ENCODE measurements at places on chromosomes 5 and 9. TPM values are rescaled to one million over a fixed set of nuclear protein-coding genes. Genes with fewer than 3 reads are reported as not detected.

DNA sequence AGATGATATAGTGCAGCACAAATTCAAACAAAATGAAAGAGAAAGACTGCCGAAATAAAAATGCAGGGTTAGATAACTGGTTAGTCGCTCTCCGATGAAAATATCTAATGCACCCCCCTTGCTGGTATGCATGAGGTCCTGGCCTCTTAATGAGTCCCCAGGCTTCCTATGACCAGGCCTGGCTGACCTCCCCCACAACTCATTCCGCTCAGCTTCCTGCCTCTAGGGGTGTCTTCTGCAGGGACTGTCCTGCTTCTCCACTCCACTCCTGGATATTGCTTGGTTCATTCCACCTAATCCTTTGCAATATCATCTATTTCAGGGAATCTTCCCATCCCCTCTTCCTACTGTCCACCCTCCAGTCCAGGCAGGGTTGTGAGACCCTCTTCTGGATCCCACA, 341.8 kb downstream of the ASTN2 start:
- H3K27ac ChIP-seq = no peak overlapping the region
- no peaks in the 10 kb centered on the region for H3K36me3 ChIP-seq
- no peaks in the 10 kb centered on the region for H3K27me3 ChIP-seq
- H3K4me3 ChIP-seq = no peak overlapping the region

DNA sequence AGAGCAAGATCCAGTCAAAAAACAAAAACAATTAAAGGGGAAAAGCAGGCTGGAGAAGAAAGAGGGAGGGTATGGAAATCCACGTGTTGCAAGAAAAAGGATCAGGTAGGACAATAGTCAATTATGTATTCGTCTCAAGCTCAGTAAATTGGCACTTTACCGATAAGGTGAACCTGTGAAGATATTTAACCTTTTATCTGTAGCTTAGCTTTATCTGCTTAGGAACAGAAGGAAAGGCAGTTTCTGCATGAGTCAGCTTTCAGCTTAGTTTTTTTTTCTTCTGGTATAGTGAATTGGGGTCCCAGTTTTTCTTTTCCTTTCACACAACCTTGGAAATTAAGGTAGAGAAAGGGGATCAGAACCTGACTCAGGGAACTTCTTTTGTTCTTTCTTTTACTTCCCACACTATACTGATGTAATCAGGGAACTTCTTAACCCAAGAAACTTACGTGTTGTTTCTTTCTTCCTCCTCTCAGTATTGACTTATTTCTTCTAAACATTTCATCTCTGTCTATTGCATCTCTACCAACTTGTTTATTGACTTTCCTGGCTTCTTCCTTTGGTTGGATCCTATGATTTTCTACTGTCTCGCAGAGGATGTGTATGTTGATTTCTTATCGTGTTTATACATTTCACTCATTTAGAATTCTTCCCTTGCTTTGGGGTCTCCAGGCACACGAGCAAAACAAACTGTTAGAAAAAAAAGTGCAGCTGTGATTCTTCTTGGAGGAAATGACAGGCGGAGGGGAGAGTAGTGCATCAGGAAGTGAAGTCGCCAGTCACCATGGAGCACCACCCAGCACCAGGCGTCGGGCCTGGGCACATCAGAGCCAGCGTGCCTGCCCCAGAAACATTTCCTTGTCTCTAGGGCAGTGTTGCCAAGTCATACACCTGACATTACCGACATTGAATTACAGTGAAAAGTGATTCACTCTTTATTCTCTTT, 123.0 kb upstream of the LHFPL2 start:
- H3K4me3 ChIP-seq = no peak overlapping the region
- H3K36me3 ChIP-seq = no peaks in the 10 kb centered on the region
- H3K27ac ChIP-seq = peak overlapping the region; percentile 73
- H3K27me3 ChIP-seq = no peaks in the 10 kb centered on the region
- peak; percentile 91 for DNase-seq

GRCh38 chr9:72173080-72173479, 23.8 kb downstream of the GDA start:
- H3K4me3 ChIP-seq = no peak overlapping the region
- H3K27me3 ChIP-seq = no peaks in the 10 kb centered on the region
- H3K27ac ChIP-seq = no peak overlapping the region
- DNase-seq = no peak
- H3K4me1 ChIP-seq = no peaks in the 10 kb centered on the region
- no peaks in the 10 kb centered on the region for H3K36me3 ChIP-seq

The PCDHA9 gene
- total RNA-seq = not detected

The MYOT gene
- total RNA-seq = not detected

The ACSL6 gene
- not detected for total RNA-seq

GRCh38 chr5:143887903-143888665, 76.1 kb downstream of the HMHB1 start:
- peak; percentile 29 for DNase-seq
- H3K36me3 ChIP-seq = no peaks in the 10 kb centered on the region
- H3K27ac ChIP-seq = no peak overlapping the region
- no peaks in the 10 kb centered on the region for H3K4me1 ChIP-seq
- no peaks in the 10 kb centered on the region for H3K27me3 ChIP-seq
- H3K4me3 ChIP-seq = no peak overlapping the region

The FCN2 gene
- total RNA-seq = not detected

The ANKRD34B gene
- not detected for total RNA-seq

GRCh38 chr9:133701981-133702797, 36.0 kb downstream of the SARDH start:
- H3K4me1 ChIP-seq = no peaks in the 10 kb centered on the region
- H3K4me3 ChIP-seq = no peak overlapping the region
- no peak for DNase-seq
- no peaks in the 10 kb centered on the region for H3K36me3 ChIP-seq

The FXN gene
- 21.2 TPM for total RNA-seq

The CD74 gene
- total RNA-seq = 0.76 TPM

The DAB2IP gene
- total RNA-seq = 53.6 TPM

DNA sequence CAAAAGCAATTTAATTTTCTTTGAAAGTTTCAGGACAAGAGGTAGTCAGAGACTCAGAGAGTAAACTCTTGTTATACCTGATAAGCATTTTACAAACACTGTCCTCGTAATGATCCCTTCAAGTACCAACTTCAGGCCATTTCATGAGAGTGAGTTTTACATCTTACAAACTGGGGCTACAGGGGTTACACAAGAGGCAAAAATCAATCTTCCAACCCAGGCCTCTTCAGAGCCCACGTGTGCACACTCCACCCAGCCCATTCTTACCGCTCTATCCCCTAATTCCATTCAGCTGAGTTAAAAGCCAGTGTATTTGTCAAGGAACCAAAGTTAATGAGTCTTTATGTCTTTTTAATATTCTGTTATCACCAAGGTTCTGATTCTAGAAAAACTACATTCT, 46.5 kb downstream of the PSMB7 start:
- DNase-seq = no peak
- no peaks in the 10 kb centered on the region for H3K27me3 ChIP-seq
- H3K27ac ChIP-seq = no peak overlapping the region
- H3K4me3 ChIP-seq = no peak overlapping the region
- H3K4me1 ChIP-seq = no peaks in the 10 kb centered on the region
- H3K36me3 ChIP-seq = no peaks in the 10 kb centered on the region

The TRMT10B gene
- 5.2 TPM for total RNA-seq

The PHAX gene
- total RNA-seq = 51.2 TPM

- no peaks in the 10 kb centered on the region for H3K4me1 ChIP-seq
- H3K4me3 ChIP-seq = no peak overlapping the region
- no peaks in the 10 kb centered on the region for H3K27me3 ChIP-seq
- no peaks in the 10 kb centered on the region for H3K36me3 ChIP-seq
- H3K27ac ChIP-seq = no peak overlapping the region
- no peak for DNase-seq
Measured at GRCh38 chr5:174599992-174600391, 124.4 kb upstream of the MSX2 start.

GRCh38 chr5:45578270-45578669, 117.9 kb downstream of the HCN1 start:
- no peaks in the 10 kb centered on the region for H3K27me3 ChIP-seq
- no peaks in the 10 kb centered on the region for H3K36me3 ChIP-seq
- no peak overlapping the region for H3K4me3 ChIP-seq
- H3K27ac ChIP-seq = no peak overlapping the region
- no peak for DNase-seq
- H3K4me1 ChIP-seq = no peaks in the 10 kb centered on the region

DNA sequence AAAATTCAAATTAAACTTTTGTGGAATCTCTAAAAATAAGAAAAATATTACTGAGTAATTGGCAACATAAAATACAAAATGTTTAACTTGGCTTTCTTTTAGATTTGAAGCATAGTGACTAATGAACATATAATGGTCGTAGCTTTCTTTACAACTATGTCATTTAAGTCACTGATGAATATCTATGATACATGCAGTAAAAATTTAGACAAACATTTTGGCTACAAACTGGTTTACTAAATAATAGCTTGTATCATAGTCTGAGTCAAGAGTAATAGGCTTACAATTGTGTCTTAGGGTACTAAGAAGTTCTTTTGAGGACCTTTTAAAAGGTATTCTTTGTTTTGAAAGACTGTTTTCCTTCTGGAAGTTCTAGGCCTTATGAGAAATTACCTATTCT, 2.0 kb upstream of the APC start:
- H3K27me3 ChIP-seq = no peaks in the 10 kb centered on the region
- H3K36me3 ChIP-seq = no peaks in the 10 kb centered on the region
- peak; percentile 49 for DNase-seq
- H3K4me3 ChIP-seq = no peak overlapping the region

The FRMD3 gene
- total RNA-seq = 6.1 TPM

The ACOT12 gene
- not detected for total RNA-seq

GRCh38 chr5:72281430-72281763, 38.6 kb downstream of the MRPS27 start:
- H3K27ac ChIP-seq = no peak overlapping the region
- H3K36me3 ChIP-seq = no peaks in the 10 kb centered on the region
- no peaks in the 10 kb centered on the region for H3K27me3 ChIP-seq
- peaks cover 18% of the 10 kb centered on the region for H3K4me1 ChIP-seq

DNA sequence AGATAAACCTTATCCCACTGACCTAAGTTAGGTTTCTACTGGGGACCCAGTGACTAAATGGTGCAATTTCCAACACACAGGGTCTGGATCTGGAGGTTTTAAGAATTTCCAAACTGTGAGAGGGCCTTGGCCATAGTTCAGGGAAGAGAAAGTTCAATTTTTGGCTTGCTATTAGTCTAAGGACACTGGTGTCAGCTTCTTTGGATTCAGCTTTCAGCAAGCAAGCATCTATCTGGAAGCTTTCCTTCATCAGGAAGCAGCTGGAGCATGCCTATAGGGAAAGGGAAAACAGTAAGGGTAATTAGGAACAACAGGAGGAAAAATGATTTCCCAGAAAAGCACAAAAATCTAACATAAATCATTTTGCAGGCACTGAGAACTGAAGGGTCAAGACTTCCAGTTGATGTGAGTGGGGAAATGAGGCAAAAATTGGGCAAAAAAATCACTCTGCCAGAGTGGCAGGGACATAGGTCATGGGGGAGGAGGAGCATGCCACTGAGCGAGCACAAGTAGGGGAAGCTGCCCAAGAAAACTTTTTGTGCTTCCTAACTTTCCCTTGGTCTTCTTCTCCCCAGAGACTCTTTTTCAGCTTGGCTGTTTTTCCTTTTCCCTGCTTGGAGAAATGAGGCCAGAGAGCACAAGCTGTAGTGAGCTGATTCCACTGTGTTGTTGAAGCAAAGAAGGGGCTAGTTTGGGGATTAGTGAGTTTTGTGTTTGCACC, 299.6 kb downstream of the FGF10 start:
- DNase-seq = no peak
- H3K27me3 ChIP-seq = no peaks in the 10 kb centered on the region
- no peaks in the 10 kb centered on the region for H3K36me3 ChIP-seq
- no peak overlapping the region for H3K4me3 ChIP-seq
- no peak overlapping the region for H3K27ac ChIP-seq
- no peaks in the 10 kb centered on the region for H3K4me1 ChIP-seq

The TNPO1 gene
- total RNA-seq = 298 TPM

The MEF2C gene
- 58.3 TPM for total RNA-seq

The SLC36A2 gene
- not detected for total RNA-seq

The ADRA1B gene
- total RNA-seq = not detected

DNA sequence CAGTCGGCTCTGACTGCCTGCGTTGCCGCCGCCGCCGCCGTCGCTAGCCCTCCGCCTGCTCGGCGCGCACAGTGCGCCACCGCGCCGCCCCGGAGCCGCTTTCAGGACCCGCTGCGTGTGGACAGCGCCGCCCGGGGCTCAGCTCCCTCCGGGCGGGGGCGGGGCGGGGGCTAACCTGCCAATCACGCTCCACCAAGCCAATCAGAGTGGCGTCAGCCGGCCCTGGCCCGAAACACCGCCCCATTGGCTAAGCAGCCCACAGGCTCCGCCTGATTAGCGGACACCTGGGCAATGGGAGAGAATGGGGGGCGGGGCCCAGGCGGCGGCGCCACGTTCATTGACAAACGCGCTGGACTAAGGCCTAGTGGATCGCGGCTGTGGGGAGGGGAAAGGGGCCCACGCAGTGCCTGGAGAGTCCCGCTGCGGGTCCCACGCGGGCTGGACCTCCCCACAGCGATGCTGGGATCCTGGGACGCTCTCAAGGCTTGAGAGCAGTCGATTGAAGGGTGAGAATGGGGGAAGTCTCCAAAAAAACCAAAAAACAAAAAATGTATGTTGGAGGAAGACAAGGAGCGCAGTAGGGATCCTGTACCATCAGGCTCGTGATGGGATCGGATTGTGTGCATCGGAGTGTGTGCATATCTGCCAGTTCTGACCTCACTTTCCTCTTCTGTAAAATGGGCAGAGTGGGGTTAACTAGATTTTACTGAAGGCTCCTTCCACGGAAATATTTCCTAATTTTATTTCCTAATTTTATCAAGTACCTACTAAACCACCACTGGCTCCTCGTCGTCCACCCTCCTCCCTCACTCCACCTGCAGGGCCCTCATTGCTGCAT, 6.3 kb downstream of the PAX5 start:
- H3K27ac ChIP-seq = no peak overlapping the region
- H3K4me1 ChIP-seq = peaks cover 7% of the 10 kb centered on the region
- peak; percentile 93 for DNase-seq
- no peak overlapping the region for H3K4me3 ChIP-seq

DNA sequence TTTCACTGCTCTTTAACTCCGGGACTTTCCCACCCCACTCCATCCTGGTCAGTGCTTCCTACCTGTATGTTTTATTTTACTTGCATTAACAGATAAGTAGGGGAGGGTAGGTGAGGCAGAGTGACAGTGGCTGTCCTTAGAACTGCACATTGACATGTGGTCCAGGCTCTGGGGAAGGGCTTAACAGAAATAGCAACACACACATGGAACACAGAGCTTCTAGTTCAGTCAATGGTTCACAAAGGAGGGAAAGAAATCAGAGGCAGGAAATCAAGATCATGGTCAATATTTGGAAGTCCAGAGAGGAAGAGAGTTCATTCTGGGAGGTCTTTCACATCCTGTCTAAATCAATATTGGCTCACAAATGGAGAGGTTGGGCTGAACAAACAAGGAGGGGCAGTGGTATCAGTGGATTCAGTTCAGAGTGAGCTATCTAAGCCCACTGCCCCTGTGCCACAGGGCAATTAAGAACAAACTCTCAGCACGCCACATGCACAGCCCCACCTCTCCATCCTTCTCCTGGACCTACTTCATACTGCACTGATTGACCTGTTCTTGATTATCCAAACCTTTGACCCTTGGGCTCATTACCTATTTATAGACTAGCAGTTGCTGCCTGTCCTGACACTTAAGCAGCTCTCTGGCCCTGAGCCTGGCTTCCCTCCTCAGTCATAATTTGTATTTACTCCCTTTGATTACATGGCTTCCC, 6.2 kb upstream of the VPS13A start:
- no peaks in the 10 kb centered on the region for H3K4me1 ChIP-seq
- no peak for DNase-seq
- H3K4me3 ChIP-seq = no peak overlapping the region
- no peak overlapping the region for H3K27ac ChIP-seq

The SLC34A1 gene
- not detected for total RNA-seq
